Esophagus squamous epithelium (tissue), 5 donors: ENCODE measurements at places on chromosomes 12 and 14.

GRCh38 chr12:33514893-33515292, 75.3 kb upstream of the SYT10 start:
- DNase-seq = no peak

DNA sequence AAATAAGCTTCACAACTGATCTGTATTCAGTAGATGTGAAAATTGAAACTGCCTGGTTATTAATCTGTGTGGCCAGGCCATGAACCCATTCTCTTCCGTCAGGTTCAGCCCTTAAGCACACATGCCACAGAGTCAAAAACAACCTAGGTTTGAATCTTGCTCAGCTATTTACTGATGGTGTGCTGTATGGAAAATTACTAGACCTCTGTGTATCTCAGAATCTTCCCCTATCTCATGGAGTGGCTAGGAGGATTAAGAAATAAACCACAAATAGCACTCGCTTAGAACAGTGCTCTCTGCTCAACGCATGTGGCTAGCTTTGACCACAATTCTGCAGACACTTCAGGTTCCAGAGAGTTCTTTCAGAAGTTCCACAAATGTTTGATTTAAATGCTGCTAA, 240.7 kb upstream of the PLEKHG7 start:
- no peak for DNase-seq

DNA sequence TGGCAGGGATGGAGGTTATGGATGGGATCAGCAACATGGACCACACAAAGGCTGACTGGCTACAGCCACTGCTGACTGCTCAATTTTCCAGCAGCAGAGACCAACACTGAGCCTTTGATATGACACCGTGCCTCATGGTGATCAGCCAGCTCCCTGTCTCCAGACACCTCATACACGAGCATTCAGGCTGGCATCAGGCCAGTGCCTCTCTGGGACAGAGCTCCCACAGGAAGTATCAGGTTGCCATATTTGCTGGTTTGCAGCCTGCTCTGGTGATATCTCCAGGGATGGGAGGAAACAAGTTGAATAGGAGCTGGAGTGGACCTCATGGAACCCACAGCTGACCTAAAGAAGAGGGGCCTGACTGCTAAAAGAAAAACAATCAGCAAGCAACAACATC, 471.2 kb upstream of the ATXN7L3B start:
- no peak for DNase-seq

DNA sequence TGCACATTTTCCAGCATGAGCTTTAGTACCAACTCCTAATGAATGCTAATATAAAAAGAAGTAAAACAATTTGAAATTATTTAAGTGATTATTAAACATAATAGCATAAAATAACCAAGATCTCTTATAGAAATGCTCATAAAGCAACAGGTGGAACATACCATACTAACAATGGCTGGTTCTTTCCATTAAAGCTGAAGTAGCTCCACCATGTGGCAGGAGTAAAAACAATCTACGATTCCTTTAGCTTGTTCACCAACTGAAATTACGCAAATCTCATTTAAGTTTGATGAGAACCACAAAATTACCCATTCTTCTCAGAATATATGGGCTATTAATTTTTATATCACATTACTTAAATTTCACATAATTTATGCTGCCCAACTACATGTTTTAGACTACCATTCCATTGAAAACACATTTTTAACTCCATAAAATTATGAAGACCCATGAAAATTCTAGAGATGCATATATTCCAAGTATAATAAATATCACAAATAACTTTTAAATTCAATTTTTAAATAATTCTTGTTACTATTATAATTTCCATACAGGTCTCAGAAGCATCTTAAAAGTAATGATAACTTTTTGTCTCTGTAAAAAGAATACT, 213.6 kb downstream of the DAD1 start:
- no peak for DNase-seq

DNA sequence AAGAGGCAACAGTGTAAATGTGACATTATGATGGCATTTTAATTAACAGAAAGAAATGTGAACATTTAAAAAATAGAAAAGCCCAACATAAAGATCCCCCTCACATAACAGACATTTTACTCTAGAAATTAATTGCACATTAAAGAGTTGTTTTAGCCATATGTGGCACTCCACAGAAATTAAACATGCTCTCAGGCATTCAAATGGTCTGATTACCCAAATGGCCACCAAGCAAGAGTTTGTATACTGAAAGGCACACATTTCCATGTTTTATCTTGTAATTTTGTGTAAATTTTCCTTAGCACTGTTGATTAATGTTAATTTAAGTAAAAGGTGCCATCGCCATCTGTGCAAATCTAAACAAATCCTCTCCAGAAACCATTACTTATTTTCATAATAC, 43.5 kb downstream of the GTF2A1 start:
- DNase-seq = no peak

GRCh38 chr14:75315144-75315543, 36.5 kb downstream of the FOS start:
- DNase-seq = no peak

- DNase-seq = no peak
These were observed 5.8 kb upstream of the ITFG2 start for GRCh38 chr12:2806700-2807099.

DNA sequence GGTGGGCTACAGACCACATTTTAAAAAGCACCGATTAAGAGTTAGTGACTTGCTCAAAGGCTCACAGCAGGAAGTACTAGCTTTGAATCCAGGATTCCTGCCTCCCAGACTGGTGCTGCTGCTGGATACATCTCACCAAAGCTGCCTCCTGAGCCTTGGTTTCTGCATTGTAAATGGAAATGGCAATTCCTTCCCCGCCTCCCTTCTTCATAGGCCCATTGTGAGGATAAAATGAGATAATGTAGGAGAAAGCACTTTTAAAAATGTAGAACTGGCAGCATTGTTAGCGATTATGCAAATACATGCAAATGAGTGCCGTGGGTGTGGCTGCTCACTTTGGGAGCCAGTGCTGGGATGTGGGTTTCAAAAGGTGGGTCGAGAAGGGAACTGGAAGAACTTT, 15.4 kb downstream of the PDE1B start:
- no peak for DNase-seq

DNA sequence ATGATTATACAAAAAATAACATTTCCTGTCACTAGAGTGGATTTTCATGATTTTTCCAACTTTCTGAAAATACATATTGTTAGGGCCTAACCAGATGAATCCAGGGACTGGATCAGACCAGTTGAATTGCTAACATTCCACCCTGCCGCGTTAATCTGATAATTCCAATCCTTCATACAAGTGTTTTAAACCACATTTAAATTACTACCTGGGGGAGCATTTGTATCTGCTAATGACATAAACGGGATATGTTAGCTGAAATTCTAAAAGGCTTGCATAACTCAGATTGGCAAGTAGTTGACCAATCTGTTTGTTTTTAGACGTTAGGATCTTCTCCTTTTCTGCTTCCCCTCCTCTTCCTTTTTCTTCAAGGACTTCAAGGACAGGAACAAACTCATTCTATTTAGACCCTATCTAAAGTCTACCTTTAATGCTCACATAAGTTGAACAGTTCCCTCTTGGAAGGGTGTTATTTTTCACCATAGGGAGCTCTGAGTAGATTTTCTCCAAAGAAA, 239.0 kb downstream of the ADAMTS20 start:
- no peak for DNase-seq

GRCh38 chr12:70520847-70521246, 116.4 kb downstream of the PTPRB start:
- DNase-seq = no peak

- DNase-seq = no peak
These were observed 493.6 kb downstream of the PCNX1 start for GRCh38 chr14:71400871-71401321.

GRCh38 chr14:40053416-40053815, 621.2 kb upstream of the FBXO33 start:
- DNase-seq = no peak

- no peak for DNase-seq
These were observed 28.7 kb upstream of the OR4E1 start for GRCh38 chr14:21702316-21702715.

DNA sequence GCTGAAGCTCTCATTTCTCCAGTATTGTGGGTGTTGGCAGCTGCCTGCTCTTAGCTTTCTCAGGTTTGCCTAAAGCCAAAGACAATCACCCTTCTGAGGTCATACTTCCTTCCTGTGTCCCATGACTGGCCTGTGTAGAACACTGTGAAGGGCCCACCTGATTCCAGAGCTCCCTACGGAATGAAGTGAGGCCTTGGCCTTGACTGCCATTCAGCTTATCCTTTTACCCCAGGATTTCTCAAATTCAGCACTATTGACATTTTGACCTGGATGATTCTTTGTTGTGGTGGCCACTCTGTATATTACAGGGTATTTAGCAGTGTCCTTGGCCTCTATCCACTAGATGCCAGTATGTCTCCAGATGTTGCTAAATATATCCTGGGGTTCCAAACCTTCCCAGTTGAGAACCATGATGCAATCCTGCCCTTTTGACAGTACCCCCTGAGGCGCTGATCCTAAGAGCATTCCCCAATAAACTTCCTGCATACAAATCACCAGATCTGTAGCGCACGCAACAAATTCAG, 112.3 kb upstream of the KRR1 start:
- no peak for DNase-seq

DNA sequence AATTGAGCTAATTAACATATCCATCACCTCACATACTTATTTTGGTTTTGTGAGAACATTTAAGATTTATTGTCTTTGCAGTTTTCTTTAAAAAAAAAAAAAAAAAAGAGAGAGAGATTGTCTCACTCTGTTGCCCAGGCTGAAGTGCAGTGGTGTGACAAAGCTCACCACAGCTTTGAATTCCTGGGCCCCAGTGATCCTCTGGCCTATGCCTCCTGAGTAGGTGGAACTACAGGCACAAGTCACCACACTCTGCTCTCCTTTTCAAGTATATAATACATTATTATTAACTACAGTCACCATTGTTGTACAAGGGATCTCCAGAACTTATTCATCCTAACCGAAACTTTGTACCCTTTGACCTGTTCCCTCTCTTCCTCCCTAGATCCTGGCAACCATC, 64.0 kb downstream of the NUMB start:
- no peak for DNase-seq

GRCh38 chr12:43277651-43278540, 274.1 kb downstream of the ADAMTS20 start:
- no peak for DNase-seq

GRCh38 chr14:52348776-52349175, 34.7 kb downstream of the PTGER2 start:
- no peak for DNase-seq

DNA sequence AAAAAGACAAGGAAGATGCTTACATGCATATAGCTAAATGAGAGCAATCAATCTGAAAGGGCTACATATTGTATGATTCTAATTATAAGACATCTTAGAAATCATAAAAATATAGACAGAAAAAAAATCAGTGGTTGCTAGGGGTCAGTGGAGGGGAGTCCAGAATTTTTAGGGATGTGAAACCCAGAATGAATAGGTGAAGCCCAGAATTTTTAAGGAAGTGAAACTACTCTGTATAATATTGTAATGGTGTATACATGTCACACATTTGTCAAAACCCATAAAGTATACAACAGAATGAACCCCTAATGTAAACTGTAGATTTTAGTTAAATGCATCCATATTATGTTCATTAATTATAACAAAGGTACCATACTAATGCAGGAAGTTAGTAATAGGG, 713.2 kb downstream of the FLRT2 start:
- no peak for DNase-seq

GRCh38 chr14:69693801-69694729, 72.9 kb upstream of the SRSF5 start:
- no peak for DNase-seq

DNA sequence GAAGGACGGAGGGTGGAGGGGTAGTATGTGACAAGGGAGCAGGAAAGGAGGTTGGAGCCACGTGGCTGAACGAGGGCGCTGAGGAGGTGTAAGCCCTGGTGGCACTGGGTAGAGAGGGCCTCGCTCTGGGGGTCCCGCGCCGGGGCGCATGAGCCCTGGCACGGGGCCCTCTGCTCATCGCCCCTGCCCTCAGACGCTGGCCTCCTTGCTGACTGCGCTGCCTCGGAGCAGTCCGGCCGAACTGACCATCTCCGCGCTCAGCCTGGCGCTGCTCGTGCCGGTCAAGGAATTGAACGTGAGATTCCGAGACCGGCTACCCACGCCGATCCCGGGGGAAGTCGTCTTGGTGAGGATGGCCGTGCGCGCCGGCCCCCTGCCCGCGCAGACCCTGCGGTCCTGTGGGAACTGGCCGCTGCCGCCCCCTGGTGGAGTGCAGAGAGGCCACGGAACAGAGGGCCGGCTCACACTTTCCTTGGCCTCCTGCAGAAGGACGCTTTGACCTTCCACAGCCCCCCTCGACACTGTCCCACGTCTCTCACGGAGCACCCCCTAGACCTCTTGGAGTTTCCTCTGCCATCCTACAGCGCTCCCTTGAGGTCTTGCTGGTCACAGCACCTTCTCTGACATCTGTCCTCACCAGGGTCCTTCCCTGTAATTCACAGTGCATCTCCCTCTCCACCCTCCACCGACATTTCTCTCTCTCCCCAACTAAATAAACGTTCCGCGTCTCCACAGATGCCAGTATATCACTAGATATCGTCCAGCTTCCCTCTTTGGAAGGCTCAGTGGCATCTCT, 10.5 kb downstream of the ARHGEF25 start:
- DNase-seq = no peak

DNA sequence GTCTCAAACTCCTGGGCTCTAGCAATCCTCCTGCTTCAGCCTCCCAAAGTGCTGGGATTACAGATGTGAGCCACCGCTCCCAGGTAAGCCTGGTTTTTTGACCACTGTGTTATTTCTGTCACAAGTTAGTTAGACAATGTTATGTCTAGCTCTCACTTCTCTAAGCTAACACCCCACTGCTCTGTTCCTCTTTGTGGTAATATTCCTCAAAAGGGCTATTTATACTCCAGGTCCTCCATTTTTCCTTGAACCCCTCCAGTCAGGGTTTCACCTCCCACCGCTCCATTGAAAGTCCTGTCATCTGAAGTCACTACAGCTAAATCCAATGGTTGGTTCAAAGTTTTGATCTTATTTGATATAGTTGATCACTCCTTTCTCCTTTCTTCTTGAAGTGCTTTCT, 5.1 kb downstream of the IRAK3 start:
- DNase-seq = no peak

DNA sequence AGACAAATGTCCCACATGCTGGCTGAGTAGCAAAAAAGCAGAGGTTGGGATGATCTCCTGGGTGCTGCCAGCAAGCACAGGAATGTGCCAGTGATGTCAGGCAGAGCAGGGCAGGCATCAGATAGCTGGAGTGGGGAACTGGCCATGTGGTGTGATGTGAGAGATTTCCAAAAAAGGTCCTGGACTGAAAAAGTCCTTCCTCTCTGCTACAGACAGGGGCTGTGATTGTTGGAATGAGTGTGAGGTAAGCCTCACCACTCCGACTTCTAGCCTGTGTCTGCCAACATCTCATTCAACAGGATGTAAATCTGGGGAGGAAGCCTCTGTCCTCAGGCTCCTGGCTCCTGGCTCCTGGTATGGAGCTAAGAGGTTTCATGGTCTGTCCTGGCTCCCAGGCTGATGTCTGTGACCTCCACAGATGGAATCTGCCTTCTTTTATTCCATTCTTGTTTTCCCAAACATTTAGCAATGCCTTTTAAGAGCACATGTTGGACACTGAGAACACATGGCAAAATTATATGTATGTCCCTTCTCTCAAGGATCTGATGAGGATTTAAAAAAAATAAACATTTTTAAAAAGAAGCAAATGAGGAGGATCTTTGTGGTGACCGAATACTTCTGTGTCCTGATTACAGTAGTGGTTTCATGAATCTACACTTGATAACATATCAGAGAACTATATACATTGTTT, 50.1 kb upstream of the STK38L start:
- DNase-seq = no peak

- DNase-seq = no peak
These were observed 387.7 kb downstream of the TMTC2 start for GRCh38 chr12:83074358-83074894.
